AG04450 (cell line): ENCODE measurements at places on chromosomes 3 and 15.

- no peak for DNase-seq
Observed at GRCh38 chr3:30188713-30189112, 417.7 kb upstream of the TGFBR2 start.

DNA sequence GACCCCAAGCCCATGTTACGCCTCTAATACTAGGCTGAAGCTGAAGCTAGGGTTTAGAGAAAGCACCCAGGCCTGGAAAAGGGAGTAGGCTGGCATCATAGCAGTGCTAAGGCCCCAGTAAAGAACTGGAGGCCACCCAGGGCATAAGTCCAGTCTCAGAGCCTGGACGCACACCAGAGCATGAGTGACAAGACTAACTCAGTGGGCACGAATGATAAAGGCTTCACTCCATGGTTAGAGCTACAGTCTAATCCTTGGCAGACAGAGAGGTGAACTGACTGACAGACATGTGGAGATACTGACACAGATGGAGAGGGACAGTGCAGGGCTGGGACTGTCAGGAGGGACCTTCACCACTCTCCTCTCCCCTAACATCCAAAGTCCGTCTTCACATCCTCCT, 139.8 kb downstream of the KCNMB2 start:
- no peak for DNase-seq

DNA sequence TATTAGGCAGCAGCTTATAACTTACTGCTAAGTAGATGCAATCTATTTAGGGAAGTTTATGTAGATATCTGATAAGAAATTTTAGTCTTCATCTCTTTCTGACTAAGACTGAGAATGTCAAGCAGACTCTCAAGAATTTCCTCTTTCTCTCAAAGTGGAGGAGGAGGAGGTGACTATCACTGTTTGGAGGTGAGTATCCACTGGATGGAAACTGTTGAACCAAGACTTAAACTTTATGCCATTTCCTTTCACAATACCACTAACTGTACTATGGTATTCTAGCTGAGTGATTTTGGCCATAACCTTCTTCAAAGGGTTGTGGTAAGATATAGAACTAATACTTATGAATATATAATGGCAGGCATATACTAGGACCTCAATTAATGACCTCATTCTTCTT, 64.6 kb downstream of the TPRG1 start:
- DNase-seq: no peak

- DNase-seq: no peak
Observed at GRCh38 chr3:141529256-141529655, 42.4 kb downstream of the RASA2 start.

DNA sequence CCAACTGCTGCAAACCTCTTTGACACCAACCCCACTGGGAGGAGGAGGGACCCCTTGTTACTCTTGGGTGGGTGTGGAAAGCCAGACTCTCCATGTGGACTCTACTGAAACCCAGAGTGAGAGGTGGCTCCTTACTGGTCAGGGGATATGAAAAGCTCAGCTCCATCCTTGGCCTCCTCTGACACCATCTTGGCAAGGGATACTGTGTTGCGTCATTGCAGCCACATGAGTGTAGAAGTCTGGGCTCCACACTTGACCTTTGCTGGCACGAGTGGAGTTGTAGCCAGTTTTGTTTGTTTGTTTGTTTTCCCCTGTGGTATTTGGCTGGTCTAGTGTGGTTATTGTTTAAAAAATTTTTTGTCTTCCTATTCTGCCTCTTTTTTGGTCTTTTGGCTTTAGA, 289.1 kb downstream of the GAP43 start:
- DNase-seq: no peak

DNA sequence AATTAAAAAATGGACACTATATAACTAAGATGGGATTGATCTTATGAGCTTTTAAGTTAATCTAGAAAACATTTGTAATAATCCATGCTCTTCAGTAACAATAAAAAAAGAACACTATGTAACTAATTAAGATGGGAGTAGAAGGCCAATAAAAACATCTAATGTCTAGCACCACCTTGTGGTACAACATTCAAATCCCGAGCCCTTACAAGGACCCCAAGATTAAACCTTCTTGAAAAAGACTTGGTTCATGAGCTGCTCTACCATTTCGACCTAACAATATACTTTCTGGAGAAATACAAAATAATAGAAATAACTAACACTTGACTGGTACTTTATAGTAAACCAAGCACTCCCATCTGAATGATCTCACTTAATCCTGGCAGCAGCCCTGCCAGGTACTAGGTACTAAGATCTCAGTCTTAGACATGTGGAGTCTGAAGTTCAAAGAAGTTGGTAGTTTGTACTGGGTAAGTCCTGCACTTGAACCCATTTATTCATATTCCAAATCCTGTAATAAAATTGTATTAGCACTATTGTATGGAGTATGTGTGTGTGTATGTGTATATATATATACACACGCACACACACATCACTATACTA, 21.8 kb downstream of the METTL6 start:
- peak; percentile 23 for DNase-seq

DNA sequence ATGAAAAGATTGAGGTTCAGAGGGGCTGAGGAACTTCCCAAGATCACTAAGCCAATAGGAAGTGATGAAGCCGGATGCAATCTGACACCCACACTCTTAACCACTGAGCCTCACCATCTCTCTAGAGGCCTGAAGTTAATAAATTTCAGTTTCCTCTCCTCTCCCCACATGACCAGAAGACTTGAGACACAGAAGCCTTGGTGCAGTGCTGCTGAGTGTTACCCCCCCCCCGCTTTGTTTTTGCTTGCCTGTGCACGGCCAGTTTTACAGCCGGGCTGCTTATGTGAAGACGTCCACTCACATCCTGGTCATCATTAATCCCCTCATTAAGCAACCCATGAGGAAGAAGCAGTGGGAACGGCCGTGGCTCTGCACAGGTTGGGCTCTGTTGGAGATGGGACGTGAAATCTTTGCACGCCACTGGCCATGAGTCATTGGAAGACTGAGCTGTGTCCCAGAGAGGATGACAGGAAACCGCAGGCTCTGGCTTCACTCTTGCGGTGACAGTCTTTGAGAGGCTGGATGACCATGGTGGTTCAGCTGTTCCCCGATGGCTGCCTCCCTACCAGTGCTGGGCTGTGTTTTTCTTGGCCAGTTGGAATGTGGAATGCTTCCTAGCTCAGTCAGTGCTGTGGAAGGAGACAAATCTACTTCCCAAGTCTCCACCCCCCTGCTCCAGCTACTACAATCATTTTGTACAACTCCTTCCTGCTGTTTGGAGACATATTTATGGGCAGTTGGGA, 232.6 kb upstream of the LRTM1 start:
- DNase-seq: peak; percentile 81

GRCh38 chr3:33634262-33634661, 83.8 kb downstream of the CLASP2 start:
- DNase-seq: no peak

DNA sequence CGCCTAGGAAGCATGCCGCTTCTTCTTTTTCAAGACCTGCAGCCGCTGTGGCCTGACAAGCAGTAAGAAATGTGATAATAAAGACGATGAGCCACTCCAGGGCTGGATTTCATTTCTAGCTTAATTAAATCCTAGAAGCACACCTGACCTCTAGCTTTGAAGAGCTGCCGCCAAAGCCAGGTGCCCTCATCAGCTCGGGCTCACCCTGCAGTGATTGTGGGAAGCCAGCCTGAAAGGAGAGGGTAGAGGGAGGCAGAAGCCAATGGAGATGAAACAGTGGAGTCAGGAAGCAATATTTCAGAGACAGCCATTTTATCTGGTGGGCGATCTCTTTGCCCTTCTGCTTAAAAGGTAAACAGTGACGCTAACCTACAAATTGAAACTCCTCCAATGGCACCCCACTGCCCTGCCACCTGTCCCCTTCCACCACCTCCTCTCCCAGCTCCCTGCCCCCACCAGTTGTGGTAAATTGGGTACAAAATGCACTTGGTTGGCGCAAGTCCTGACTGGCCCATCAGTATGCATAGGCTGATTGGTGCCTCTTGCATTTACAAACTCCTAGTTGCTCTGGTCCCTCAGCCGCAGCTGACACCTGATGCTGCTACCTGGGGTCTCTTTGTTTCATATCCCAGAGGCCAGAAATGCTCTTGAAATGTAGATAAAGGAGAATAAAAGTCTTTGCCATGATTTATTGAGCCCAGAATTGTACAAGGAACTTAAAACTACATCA, 385.3 kb downstream of the PDCD6IP start:
- no peak for DNase-seq

GRCh38 chr3:196518966-196519717, 4.0 kb upstream of the SMCO1 start:
- DNase-seq: no peak

- no peak for DNase-seq
Observed at GRCh38 chr3:156782921-156783320, 43.2 kb upstream of the LEKR1 start.

DNA sequence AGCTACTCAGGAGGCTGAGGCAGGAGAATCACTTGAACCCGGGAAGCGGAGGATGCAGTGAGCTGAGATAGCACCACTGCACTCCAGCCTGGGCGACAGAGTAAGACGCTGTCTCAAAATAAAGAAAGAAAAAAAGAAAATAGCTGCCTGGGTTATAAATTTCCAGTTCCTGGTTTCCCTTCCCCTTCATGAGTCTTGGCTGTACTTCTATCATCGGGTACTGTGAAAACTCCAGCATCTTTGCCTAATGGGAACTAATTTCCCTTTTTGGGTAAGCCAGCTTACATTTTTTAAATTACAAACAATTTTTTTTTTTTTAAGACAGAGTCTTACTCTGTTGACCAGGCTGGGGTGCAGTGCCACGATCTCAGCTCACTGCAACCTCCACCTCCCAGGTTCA, 15.0 kb downstream of the DENND4A start:
- no peak for DNase-seq

DNA sequence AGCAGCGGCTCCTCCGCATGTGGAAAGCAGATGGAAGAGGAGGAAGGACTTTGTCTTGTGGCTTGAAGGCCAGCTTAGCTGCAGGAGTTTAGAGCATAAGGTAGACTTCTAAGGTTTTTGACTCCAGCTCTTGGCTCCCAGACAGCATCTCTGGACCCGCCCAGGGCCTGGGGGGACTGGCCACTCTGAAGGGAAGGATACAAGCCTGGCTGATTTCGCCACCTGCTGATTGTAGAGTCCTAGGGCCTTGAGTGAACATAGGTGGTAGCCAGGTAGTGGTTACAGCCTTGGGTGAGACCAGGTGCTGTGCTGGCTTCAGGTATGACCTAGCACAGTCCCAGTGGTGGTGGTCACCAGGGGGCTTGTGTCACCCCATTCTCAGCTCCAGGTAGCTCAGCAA, 48.4 kb upstream of the RPL35A start:
- DNase-seq: no peak

DNA sequence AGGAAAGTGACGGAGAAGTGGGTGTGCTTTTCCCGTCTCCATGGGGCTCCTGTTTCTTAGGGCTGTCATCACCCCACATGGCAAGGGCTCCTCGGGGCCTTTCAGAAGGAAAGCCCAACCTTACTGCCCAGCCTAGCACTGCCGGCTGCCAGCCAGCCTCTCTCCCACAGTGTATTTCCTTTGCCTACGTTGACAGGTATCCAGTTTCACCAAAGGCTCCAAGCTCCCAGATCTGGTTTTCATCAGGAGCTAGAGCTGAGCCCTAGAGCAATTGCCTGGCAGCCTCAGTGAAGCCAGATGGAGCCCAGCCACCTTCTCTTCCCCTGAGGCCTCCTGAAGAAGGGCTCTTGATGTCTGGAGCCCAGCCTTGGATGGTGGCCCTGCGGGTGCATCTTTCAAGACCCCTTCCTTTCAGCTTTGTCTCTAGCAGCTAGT, 20.2 kb downstream of the CRABP1 start:
- no peak for DNase-seq

GRCh38 chr3:55607844-55608243, 120.7 kb upstream of the WNT5A start:
- no peak for DNase-seq

GRCh38 chr15:41483519-41483918, 10.2 kb upstream of the ITPKA start:
- DNase-seq: no peak

DNA sequence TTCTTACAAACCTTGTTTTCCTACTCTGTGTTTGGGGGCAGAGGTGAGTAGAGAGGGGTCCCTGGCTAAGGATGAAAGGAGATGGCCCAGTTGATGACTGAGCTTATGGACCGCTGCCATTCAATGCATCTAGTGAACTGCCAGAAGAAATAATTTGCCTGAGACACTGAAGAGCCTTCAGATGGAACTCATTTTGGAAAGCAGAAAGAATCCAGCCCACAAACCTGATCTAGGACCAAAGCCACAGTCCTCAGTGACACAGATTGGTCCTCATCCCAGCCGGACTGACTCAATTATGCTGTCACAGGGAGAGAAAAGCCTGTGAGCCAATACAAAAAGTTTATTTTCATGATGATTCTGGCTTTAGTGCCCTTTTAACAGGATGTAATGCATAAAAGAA, 82.7 kb downstream of the CD47 start:
- DNase-seq: no peak

- no peak for DNase-seq
Observed at GRCh38 chr3:192642651-192643050, 84.7 kb downstream of the FGF12 start.

DNA sequence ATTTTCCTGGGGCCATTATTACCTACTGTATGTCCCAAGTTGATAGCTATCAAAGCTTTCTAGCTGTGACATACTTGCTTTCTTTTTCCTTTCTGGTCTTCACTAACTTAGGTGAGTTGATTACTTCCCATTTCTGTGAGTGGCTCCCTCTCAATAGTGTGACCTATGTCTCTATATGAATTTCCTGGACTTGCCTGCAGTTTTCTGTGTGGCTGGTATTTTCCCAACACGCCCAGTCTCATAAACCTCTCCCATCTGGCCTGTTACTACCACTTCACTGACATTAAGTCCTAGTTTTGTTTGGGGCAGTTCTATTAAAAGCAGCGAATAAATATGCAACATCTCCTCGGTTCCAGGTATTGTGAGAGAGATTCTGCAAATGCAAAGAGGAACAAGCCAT, 671.2 kb downstream of the SI start:
- no peak for DNase-seq

- no peak for DNase-seq
Observed at GRCh38 chr3:130516645-130517512, at the start of gene COL6A6. TSS of gene COL6A6 (plus strand) at chr3:130517177. CDS start at chr3:130560365, 43,188 bp downstream.

- no peak for DNase-seq
Observed at GRCh38 chr15:100330629-100331215, 11.1 kb downstream of the ADAMTS17 start.

DNA sequence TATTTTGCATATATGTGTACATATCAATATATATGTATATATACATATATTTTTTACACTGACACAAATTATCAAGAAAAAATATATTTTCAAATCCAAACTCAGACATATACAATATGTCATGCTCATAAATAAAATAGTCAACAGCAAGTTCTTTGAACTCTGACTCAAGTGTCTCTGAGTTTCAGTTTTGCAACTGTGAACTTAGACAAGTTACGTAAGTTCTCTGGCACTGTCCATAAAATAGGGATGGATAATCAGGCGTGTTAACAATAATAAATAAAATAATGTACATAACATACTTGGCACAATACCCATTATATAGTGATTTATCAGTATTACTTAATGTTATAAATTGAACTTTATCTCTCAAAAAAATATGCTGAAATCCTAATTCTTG, 12.1 kb upstream of the XRN1 start:
- no peak for DNase-seq

- DNase-seq: no peak
Observed at GRCh38 chr3:159785273-159785708, 203.3 kb upstream of the IL12A start.

GRCh38 chr3:151227266-151227806, 24.3 kb upstream of the GPR171 start:
- no peak for DNase-seq
